ENCODE measurements at places on chromosomes 16 and 17. TPM values are rescaled to one million over a fixed set of nuclear protein-coding genes. Genes with fewer than 3 reads are reported as not detected.

The KRTAP2-3 gene
- 0.28 TPM for total RNA-seq

The SLC2A4 gene
- total RNA-seq: 4.2 TPM

DNA sequence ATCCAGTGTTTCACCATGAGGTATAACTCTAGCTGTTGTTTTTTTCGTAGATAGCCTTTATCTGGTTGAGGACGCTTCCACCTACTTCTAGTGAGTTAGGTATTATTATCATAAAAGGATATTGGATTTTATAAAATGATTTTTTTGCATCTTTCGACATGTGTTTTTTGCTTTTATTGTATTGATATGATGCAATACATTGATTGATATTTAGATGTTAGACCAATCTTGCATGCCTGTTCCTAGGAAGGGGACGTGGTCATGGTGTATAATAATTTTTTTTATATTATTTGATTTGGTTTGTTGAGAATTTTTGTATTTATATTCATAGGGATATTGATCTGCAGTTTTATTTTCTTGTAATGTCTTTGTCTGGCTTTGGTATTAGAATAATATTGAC lies 193.3 kb downstream of the HS3ST3B1 start:
- H3K4me1 ChIP-seq: no peaks in the 10 kb centered on the region
- H3K27ac ChIP-seq: no peak overlapping the region

GRCh38 chr17:65163990-65164495 lies 26.9 kb downstream of the RGS9 start:
- no peaks in the 10 kb centered on the region for H3K27me3 ChIP-seq
- no peak overlapping the region for H3K27ac ChIP-seq
- no peaks in the 10 kb centered on the region for H3K4me1 ChIP-seq
- no peak for DNase-seq
- no peaks in the 10 kb centered on the region for H3K36me3 ChIP-seq

DNA sequence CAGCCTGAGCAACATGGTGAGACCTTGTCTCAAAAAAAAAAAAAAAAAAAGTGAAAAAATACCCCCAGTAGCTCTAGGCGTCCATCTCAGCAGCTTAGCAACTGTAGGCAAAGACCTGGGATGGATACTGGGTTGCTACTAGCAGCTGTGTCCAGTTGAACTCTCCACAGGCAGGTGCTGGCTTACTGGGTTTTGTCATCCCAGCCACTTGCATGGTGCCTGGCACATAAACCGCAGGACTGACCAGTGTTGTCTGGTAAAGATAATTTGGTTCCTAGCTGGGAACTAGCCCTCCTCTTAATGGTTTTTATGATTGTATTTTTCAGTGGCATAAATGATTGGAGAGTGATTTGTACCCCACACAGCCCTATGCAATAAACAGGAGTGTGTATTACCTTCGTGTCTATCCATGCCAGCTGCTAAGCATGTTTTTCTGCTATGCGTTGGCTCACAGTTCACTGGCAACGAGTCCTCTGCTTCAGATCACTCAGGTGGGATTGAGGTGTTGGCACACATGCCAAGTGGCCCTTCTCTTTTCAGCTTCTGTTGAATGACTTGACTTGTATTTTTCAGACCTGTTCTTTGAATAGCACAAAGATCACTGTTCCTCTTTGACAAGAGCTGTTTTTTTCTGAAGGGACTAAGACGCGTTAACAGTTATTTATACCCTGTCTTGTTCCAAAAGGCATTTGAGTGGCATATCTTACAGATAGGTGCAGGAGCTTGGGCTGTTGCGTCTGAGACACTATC lies 352.9 kb downstream of the SNX29 start:
- H3K27ac ChIP-seq: no peak overlapping the region
- H3K27me3 ChIP-seq: no peaks in the 10 kb centered on the region
- DNase-seq: no peak
- no peak overlapping the region for H3K4me3 ChIP-seq

The IRX5 gene
- 22.3 TPM for total RNA-seq

DNA sequence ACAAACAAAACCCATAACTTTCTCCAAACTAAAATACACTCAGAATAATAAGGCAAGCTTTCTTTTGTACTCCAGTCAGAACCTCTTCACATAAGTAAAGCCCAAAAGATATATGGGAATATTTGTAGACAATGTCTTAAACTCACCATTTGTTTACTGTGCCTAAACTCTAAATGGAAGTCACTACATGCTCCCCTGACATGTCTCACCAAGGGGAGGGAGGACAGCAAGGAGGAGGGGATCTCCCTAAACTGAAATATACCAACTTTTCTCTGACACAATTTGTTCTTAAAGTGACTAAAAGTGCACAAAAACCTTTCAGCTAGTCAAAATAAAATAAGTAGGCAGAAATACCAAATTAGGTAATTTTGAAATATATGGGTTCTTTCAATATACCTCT lies 38.5 kb downstream of the GRB7 start:
- no peaks in the 10 kb centered on the region for H3K4me1 ChIP-seq
- H3K4me3 ChIP-seq: no peak overlapping the region
- DNase-seq: no peak
- H3K36me3 ChIP-seq: no peaks in the 10 kb centered on the region
- H3K27me3 ChIP-seq: no peaks in the 10 kb centered on the region

DNA sequence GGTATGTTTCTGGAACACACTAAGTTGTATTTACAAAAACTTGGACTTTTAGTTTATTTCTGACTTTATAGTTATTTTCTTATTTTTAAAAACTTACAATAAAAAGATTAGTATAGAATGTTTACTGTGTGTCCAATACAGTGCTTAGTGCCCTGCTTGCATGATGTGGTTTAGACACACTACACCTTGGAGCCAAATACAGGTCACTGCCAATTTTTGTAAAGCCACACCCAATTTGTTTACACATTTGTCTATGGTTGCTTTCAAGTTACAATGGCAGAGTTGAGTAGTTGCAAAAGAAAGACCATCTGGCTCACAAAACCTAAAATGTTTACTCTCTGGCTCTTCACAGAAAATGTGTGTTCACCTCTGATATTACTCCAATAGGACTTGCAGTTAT lies 807.1 kb downstream of the KCNJ2 start:
- H3K27me3 ChIP-seq: no peaks in the 10 kb centered on the region
- H3K36me3 ChIP-seq: no peaks in the 10 kb centered on the region
- no peaks in the 10 kb centered on the region for H3K4me1 ChIP-seq

DNA sequence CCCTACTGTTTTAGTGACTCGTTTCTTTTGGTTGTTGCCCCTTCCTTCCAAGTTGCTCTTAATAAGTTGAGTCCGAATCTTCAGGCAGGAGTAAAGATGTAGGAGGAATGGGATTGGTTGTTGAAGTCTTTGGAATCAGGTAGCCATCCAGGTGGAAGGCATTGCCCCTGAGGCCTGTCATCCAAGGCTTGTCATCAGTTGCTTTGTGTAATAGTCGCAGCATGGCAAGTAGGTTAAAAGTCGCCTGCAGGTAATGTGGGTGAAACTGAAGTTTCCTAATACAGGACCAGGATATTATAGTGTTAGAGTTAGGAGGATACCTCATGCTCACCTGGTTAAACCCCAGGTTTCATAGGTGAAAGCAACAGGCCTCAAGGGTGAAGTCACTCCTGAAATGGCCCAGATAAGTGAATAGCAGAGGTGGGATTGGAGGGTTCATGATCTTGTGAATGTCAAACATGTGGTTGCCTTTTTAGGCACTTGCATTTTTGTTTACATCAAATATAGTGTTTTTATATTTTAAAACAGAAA lies 934 bp downstream of the PCTP start:
- DNase-seq: no peak
- H3K4me3 ChIP-seq: peak overlapping the region; percentile 75
- no peaks in the 10 kb centered on the region for H3K36me3 ChIP-seq
- peak overlapping the region; percentile 42 for H3K27ac ChIP-seq

DNA sequence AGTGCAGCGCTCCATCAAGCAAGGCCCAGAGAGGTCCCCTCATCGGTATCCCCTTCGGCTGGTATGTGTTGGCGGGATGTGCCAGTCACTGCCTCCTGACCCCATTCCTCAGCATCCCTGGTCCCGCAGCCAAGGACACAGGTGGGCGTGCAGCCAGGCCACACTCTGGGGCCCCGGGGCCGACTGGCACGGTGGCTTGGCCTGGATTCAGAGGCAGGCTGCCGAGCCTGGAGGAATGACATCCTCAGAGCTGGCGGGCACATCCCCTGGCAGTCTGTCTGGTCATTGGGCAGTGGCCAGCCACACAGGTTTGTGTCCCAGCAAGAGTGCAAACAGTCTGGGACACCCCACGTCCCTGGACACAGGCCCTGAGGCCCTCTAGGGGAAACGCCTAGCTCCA lies 111.1 kb downstream of the SDK2 start:
- no peak overlapping the region for H3K27ac ChIP-seq
- DNase-seq: no peak
- H3K36me3 ChIP-seq: no peaks in the 10 kb centered on the region
- H3K4me1 ChIP-seq: no peaks in the 10 kb centered on the region
- no peaks in the 10 kb centered on the region for H3K27me3 ChIP-seq
- H3K4me3 ChIP-seq: no peak overlapping the region

DNA sequence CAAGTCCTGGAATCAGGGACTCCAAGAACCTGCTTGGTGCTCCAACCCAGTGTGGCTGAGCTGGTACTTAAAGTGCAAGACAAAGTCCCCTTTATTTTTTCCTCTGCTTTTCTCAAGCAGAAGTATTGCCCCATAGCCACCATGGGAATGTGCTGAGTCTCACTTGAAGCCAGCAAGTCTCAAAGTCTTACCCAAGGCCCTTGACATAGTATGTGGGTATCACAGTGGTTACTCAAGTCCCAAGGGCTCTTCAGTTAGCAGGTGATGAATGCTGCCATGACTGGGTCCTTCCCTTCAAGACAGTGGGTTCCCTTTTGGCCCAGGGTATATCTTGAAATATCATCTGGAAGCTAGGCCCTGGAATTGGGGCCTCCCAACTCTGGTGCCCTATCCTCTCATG lies 30.5 kb upstream of the GINS3 start:
- no peaks in the 10 kb centered on the region for H3K4me1 ChIP-seq
- no peaks in the 10 kb centered on the region for H3K36me3 ChIP-seq
- DNase-seq: no peak
- no peaks in the 10 kb centered on the region for H3K27me3 ChIP-seq
- H3K27ac ChIP-seq: no peak overlapping the region
- no peak overlapping the region for H3K4me3 ChIP-seq

DNA sequence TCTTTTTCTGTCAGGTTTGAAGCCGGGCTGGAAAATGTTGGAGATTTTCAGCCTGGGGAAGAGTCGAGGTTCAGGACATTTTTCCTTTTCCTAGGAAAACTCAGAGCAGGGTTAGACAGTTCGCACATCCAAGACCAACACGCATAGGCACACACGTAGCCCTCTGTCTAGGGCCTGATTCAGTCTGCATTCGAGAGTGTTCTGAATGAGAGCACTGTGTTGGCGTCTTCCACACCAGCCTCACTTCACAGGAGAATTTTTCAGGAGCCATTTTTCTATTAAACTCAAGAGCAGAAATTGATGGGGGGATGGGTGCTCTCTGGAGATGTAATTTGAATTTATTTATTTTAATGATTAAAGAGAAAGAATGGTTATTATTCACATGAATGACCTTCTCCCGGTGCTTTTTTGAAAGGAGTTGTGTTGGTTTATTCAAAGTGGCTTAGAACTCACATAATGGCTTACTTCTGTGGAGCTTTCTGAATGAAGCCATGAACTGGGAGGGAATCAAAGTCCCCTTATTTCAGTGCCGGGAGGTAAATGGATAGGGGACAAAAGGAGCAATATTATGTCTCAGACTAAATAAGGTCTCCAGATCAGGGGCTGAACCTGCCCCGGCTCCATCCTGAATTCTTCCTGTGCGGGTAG lies 194.3 kb downstream of the CCDC182 start:
- no peak overlapping the region for H3K27ac ChIP-seq
- no peaks in the 10 kb centered on the region for H3K27me3 ChIP-seq
- no peak for DNase-seq
- no peak overlapping the region for H3K4me3 ChIP-seq

GRCh38 chr17:58277802-58278595 lies 2.7 kb downstream of the MPO start:
- DNase-seq: no peak
- no peaks in the 10 kb centered on the region for H3K4me1 ChIP-seq
- no peak overlapping the region for H3K27ac ChIP-seq
- H3K4me3 ChIP-seq: no peak overlapping the region
- H3K36me3 ChIP-seq: no peaks in the 10 kb centered on the region
- H3K27me3 ChIP-seq: no peaks in the 10 kb centered on the region

GRCh38 chr17:1995321-1995892 lies 29.7 kb downstream of the RTN4RL1 start:
- H3K4me3 ChIP-seq: no peak overlapping the region
- no peaks in the 10 kb centered on the region for H3K36me3 ChIP-seq
- H3K27me3 ChIP-seq: no peaks in the 10 kb centered on the region
- DNase-seq: no peak
- H3K27ac ChIP-seq: no peak overlapping the region

- H3K4me1 ChIP-seq: no peaks in the 10 kb centered on the region
- DNase-seq: no peak
- H3K27me3 ChIP-seq: no peaks in the 10 kb centered on the region
- H3K4me3 ChIP-seq: no peak overlapping the region
- H3K27ac ChIP-seq: no peak overlapping the region
These were observed 30.2 kb upstream of the PHLPP2 start for GRCh38 chr16:71754652-71755051.

DNA sequence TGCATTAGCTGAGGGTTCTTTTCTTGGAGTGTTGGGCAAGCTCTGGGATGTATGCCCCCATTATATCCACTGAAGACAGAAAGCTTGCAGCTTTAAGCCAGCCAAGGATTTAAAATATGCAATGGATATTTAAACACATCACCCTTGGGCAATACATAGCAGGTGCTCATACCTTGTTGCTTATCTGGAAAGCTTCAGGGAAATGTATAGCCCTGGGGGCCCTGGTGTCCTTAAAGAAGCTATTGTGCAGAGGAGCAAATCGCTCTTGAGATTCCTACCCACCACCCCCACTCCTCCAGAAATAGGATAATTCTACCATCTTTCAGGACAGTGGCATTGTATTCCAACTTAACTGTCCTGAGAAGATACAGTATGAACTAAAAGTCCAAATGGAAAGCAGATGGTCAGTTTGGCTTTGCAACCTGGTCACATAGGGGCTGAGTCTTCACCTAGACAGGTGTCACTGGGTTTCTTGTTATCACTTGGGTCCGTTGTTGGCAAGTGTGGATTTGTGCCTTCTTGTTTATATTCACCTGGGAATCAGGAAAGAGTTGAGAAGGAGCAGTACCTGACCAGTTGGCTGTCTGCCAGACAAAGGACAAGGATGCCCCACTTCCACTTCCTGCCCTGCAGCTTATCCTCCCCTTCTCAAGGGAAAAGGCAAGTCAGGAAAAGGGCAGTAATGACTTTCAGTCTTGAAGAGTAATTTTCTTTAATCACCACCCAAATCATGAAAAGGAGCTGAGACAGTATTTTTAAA lies 3.4 kb downstream of the ANKRD40CL start:
- H3K36me3 ChIP-seq: no peaks in the 10 kb centered on the region
- peaks cover 18% of the 10 kb centered on the region for H3K4me1 ChIP-seq
- no peaks in the 10 kb centered on the region for H3K27me3 ChIP-seq
- H3K27ac ChIP-seq: no peak overlapping the region
- H3K4me3 ChIP-seq: no peak overlapping the region
- DNase-seq: no peak

The CACNG5 gene
- not detected for total RNA-seq

GRCh38 chr16:17372386-17372785 lies 98.4 kb downstream of the XYLT1 start:
- no peaks in the 10 kb centered on the region for H3K36me3 ChIP-seq
- H3K27me3 ChIP-seq: no peaks in the 10 kb centered on the region
- H3K4me1 ChIP-seq: peaks cover 13% of the 10 kb centered on the region

The CASKIN1 gene
- total RNA-seq: 0.66 TPM

The CDH3 gene
- total RNA-seq: 61.3 TPM
